Fibroblast of mammary gland (primary cell): ENCODE measurements at places on chromosomes 6 and 20.

DNA sequence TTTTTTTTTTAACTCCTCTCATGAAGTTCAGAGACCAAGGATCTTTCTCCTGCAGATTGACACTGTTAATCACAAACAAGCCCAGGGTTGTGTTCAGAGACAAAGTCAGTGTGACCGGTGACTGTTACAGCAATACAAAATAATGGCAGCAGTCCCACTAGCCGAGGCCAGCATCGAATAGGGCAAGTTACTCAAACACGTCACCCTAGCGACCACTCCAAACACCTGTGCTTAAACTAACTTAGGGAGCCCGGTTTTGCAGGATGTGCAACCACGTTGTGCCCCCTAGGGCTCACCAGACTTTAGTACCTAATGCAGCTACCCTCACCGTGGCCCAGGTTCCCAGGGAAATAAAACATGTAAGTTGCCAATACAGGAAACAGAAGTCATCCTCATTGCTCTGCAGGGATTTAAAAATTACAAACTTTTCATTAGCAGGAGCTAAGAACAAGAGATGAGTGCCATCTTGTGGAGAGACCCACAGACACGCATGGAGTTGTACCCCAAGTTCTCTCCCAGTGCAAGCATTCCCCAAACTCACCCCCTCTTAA, 38.1 kb downstream of the FAM50B start:
- DNase-seq: peak; percentile 63

DNA sequence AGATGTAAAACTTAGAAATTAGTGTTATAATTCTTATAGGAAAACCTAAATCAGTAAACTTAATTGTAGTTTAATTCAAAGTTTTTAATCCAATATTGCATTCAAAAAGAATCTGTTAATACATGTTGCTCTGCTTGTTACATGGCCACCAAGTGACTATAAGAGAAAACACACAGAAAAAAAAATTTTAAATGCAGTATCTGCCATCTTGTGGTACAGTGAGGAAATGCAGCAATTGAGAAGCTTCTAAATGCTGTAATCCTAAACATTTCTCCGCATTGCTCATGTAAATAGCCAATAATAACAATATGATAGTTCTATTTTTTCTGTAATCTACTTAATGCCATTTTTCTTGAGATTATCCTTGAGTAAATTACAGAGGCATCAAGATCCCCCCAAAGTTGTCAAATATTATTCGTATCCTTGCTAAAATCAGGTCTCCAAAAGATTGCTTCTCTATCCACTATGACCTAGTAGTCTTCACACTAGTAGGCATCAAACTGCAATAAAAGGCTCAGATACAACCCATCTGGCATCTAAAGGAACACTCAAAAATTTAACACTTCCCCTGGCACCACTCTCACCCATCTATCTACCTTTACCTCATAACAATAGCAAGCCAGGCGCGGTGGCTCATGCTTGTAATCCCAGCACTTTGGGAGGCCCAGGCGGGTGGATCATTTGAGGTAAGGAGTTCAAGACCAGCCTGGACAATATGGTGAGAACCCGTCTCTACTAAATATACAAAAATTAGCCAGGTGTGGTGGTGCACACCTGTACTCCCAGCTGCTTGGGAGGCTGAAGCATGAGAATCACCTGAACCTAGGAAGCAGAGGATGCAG, 34.6 kb downstream of the HDAC2 start:
- DNase-seq: peak; percentile 72

DNA sequence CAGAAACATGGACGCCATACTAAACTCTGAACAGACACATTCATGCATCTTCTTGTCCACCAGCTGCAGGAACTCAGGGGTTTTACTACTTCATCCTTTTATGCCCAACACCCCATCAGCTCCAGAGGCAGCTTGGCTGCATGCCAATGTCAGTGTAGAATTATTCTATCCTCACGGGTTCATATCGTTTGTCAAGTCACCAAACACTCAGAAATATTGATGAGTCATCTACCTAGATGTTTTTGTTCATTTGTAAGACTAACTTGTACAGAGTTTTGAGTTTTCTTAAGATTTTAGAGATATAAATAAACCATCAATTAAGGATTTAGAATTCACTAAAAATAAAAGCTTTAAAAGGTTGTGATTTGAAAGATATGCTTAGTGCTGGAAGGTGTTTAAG, 590.7 kb upstream of the FLRT3 start:
- DNase-seq: no peak

GRCh38 chr20:23923311-23923710, 43.8 kb upstream of the CST5 start:
- no peak for DNase-seq

- peak; percentile 6 for DNase-seq
These were observed 53.0 kb upstream of the NOP56 start for GRCh38 chr20:2599288-2600006.

GRCh38 chr20:49695830-49696229, 17.8 kb downstream of the B4GALT5 start:
- DNase-seq: no peak

DNA sequence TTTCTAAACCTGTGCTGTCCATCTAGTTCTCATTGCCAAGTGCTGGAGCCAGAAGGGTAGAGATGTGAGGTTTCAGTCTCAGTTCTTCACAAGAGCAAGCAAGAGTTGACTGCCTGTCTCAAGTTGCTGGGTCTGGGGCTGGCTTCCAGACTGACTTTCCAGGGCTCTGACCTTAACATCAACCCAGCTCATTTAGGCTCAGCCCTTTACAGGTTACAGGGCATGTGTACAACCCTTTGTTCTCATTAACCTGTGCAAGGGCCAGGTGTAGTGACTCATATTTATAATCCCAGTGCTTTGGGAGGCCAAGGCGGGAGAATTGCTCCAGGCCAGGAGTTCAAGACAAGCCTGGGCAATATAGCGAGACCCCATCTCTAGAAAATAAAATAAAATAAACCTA, 30.6 kb downstream of the FITM2 start:
- DNase-seq: no peak
